ENCODE measurements at places on chromosomes 16 and 17. TPM values are rescaled to one million over a fixed set of nuclear protein-coding genes. Genes with fewer than 3 reads are reported as not detected.

DNA sequence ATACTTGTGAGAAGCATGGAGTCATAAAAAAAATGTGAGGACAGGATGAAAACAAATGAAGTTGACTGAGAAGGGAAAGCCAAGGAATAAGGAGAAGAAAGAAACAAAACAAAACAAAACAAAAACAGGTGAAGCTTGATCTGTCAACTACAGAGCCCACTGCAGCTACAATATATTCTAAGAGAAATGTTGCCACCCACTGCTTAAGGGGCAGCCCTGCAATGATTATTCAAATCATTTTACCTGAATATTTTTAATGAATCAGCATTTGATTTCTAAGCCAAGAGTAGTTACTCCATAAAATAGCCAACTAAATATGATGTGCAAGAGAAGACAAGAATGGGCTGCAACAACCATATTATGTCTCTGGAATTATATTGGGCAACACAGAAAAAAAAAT, 252.0 kb upstream of the KIF2B start:
- no peak for DNase-seq

- no peak for DNase-seq
Observed at GRCh38 chr16:10121897-10122425, 60.3 kb downstream of the GRIN2A start.

- peak; percentile 53 for DNase-seq
Observed at GRCh38 chr16:53503991-53504663, 1.1 kb upstream of the AKTIP start.

DNA sequence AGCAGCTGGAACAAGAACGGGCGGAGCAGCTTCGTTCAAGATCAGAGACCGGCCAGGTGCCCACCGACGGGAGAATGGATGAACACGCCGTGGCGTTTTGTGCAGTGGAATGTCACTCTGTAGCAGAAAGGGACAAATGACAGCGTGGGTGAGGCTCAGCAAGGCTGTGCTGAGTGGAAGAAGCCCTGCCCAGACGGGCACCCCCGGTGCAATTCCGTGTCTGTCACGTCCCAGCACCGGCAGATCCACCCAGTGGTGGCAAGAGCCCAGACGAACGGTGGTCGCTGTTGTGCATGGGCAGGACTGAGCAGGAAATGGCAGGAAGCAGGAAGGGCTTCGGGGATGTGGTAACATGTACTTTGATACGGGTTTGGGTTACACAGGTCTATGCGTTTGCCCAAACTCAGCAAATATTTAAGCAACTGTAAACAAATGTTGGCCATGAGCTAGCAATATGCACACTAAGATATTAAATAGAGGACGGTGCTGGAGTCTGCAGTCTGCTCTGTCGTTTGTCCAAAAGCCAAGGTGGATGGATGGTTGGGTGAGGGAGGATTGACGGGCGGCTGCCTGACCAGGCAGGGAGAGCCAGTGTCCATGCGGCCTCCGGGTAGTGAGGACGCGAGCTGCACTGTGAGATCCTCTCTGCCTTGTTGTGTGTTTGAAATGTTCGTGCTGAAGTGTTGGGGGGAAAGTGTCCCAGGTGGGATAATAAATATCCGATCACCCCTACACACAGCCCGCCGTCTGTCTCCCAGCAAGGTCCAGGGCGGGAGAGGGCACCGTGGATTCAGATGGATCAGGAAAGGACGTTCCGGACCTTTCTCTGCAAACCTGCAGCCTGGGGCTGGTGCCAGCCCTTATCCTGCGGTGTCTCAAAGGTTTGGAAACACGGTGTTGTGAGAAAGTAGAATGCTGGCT, 48.4 kb downstream of the COX4I1 start:
- DNase-seq = no peak

DNA sequence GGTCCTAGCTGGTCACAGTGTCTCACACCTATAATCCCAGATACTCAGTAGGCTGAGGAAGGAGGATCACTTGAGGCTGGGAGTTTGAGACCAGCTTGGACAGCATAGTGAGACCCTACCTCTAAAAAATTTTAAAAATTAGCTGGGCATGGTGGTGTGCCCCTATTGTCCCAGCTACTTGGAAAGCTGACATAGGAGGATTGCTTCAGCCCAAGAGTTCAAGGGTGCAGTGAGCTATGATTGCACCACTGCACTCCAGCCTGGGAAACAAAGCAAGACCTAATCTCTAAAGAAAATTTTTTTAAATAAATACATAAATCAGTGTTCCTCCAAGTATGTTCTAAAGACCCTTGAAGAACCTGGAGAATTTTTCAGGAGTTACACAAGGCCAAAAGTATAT, 50.6 kb upstream of the GNAO1 start:
- DNase-seq = no peak

The CDH3 gene
- 3.6 TPM for total RNA-seq

GRCh38 chr17:13678841-13679240, 77.1 kb upstream of the HS3ST3A1 start:
- no peak for DNase-seq

GRCh38 chr17:55301521-55302406, 37.0 kb downstream of the HLF start:
- no peak for DNase-seq

DNA sequence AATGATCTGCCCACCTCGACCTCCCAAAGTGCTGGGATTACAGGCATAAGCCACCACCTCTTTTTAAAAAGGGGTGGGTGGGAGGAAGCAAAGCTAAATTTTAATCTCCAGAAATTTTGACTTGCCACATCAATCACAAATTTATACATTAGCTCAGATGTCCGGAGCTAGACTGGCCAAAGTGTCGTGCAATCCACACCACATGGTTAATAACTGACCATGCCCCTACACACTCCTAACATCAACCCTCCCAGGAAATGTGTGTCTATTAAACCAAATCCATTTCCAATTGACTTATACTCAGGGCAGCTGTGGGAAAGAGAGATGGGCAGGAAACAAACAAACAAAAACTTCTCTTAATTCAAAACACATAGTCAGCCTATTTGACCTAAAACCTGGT, 29.9 kb downstream of the SMURF2 start:
- no peak for DNase-seq

The EPN3 gene
- total RNA-seq = 18.3 TPM

- DNase-seq = peak; percentile 44
Observed at GRCh38 chr17:17782523-17783115, 54.2 kb downstream of the SREBF1 start.

DNA sequence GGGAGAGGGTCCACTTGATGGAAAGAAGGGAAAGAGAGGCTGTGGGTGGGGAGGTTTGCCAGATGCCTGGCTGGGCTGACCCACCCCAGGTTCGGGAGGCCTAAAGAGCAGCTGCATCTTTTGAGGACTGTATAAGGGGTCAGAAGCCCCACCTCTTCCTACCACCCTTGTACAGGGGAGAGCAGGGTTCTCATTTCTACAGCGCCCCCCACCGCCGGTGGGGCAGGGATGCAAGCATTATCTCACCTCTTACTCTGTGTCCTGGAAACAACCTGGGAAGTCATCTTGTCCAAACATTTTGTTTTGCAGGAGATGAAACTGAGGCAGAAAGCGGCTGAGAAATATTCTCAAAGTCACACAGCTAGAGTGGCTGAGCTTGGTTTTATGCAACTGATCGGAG, 22.5 kb upstream of the CCDC182 start:
- no peak for DNase-seq

GRCh38 chr17:28127196-28127595, 84.7 kb downstream of the NLK start:
- no peak for DNase-seq

- DNase-seq = no peak
Observed at GRCh38 chr16:58329135-58329534, 34.3 kb upstream of the PRSS54 start.
